Hematopoietic multipotent progenitor cell treated with erythropoietin and hydrocortisone succinate and interleukin-3 and kit ligand, for 6 days (in vitro differentiated cells): ENCODE measurements at places on chromosomes 7 and 10.
A peak's percentile ranks its signal among the peaks of the same experiment; 100 is the strongest.

GRCh38 chr10:1036341-1036791, 10.7 kb upstream of the IDI2 start:
- no peak for DNase-seq

DNA sequence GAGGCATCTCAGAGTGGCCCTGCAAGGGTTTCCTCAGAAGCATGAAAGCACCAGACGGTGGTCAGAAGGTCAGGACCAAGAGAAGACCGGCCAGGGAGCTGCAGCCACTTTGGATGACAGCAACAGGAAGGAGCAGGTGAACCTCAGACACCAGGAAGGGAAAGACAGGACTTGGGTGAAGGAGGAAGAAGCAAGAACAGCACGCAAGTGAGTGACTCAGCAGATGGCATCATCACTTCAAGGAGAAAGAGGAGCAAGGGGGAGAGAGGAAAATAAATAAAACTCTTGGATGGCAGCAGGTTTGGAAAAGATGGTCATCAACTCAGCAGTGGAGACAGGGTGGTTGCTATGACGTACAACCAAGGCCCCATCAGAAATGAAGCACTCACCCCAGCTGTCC, 31.6 kb downstream of the NCAPG2 start:
- DNase-seq, result no peak

DNA sequence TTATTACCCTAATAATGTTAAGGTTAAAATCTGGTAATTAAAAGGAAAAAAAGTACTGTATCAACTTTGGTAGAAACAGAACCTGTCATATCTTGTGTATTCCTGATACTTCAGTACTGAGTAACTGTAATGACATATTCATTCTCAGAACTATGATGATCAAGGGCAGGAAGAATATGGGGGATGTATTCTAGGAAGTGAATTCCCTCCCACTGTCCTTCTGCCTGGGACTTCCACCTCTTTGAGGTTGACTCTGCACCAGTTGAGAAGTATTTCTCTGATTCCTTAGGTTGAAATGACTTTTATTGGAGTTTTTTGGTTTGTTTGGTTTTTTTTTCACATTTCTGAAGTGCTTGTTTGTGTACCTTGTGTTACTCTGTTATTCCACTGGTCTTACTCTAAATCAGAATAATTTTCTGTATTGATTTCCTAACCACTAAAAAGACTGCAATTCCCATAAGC, 36.9 kb downstream of the WASL start:
- no peak for DNase-seq

DNA sequence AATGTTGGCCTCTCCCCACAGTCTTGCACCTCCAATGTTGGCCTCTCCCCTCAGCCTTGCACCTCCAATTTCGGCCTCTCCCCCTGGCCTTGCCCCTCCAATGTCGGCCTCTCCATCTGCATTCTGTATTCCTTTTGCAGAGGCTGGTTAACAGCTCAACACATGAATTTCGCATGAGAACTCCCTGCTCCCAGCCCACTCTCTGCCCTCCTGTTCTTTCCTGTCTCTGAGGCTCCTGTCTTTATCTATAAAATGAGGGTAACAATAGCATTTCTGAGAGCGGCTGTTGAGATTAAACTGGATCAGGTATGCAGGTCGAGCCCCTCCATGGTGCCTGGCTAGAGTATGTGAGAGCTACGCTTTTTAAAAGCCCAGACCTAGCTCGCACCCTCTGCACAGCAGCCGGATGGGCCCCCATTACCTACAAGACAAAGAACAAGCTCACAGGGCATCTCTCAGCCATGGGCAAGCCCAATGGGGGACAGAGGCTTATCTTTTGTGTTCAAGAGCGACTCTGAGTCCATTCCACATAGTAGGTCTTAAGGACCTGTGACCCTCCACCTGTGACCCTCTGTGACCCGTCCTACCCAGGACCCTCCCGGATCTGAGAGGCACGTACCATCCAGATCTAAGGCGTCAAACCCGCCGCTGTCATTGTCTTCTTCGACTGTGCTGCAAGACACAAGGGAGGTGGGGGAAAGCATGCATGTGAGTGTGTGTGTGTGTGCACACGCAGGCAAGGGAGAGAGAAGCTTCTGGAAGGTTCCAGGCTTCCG, 82.2 kb upstream of the GNA12 start:
- no peak for DNase-seq

GRCh38 chr10:21171197-21171935, 274.3 kb upstream of the NEBL start:
- DNase-seq, result peak; percentile 25

GRCh38 chr7:150447966-150448788, 2.3 kb upstream of the GIMAP8 start:
- no peak for DNase-seq

DNA sequence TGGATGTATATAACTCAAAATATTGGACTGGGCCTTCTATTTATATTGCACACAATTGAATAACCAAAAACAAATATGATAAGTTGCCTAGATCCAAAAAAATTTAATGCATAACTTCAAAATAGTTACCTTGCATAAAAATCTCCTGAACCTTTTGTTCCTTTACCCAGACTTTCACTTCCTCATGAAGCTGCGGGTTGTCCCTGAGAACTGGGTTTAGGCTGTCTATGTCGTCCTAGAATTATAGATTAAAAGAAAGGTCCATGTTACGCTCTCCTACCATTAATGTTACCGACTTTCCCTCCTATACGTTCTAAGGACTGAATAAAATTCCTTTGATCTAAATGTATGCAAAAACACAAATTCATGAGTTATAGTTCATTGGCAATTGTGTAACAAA, 86.6 kb downstream of the NRBF2 start:
- no peak for DNase-seq

DNA sequence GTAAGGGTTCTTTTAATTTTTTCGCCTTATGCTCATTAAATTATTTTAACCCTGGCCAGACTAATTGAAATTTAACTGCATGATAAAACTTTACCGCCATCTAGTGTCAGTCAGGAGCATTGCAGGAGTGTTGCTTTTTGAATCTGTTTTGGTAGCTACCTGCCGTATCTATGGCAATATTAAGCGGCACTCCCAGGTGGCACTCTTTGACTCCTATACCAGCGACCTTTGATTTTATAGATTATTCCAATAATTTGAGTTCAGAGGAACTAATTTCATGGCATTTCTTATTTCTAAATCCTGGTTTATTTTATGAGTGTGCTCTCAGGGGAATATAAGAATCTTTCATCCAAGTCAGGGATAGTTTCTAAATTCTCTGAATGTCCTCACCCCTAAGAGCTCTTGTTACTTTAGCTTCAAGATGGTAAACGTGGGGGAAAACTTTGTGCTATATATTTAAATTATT, 198.9 kb downstream of the REEP3 start:
- peak; percentile 74 for DNase-seq

- no peak for DNase-seq
Observed at GRCh38 chr7:70579397-70580097, 552.4 kb upstream of the GALNT17 start.

DNA sequence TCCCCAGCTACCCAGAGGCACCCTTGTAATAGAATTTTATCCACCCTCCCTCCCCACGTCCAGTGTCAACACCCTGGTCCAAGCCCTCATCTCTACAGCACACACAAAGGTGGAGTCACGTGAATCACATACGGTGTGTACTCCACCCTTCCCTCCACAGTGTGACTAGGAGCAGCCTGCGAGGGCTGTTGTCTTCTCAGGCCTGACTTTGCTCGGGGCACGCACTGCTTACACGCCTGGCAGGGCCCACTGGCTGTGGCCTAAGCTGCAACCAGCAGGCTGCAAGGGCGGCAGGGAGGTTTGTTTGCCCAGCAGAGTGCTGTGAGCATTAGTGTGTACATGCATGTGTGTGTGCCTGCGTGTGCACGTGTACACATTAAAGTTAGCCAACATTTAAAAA, 93.7 kb downstream of the COBL start:
- no peak for DNase-seq

- no peak for DNase-seq
Observed at GRCh38 chr10:98173260-98173659, 38.8 kb downstream of the R3HCC1L start.

DNA sequence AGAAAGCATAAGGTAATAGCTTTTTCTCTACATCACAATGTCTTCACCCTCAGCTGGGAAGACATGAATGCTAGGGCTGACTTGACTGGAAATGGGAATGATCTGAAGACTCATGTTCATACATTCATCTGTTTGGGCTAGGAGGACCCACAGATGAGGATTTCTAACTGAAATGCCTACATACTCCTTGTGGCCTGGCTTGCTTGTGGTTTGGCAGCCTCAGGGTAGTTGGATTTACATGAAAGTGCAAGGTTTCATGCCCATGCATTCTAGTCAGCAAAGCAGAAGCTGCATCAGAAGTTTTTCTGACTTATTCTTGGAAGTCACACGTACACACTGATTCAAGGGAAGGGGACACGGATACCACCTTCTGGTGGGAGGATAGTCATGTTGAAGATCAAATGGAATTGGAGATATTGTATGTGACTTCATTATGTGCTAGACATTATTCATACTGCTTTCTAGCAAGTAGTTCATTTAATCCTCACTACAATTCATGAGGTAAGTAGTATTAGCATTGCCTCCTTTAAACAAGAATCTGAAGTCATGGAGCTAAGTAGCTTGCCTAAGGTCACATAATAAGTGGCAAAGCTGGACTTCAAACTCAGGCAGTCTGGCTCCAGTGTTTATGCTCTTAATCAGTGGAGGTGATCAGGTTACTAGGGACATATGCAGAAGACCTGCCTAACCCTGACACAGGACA, 957.0 kb downstream of the LRMDA start:
- no peak for DNase-seq

DNA sequence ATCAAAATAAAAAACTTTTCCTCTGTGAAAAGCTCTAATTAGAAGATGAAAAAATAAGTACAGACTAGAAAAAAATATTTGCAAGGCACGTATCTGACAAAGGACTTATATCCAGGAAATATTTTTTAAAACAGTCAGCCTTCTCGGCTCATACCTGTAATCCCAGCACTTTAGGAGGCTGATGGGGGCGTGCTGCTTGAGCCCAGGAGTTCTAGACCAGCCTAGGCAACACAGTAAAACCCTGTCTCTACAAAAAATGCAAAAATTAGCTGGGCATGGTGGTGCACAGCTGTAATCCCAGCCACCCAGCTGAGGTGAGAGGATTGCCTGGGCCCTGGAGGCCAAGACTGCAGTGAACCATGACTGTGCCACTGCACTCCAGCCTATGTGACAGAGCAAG, 542.8 kb downstream of the PARD3 start:
- DNase-seq, result no peak

GRCh38 chr10:3898821-3899220, 113.8 kb upstream of the KLF6 start:
- no peak for DNase-seq

- DNase-seq, result no peak
Observed at GRCh38 chr7:126715076-126715475, 537.7 kb downstream of the GRM8 start.

DNA sequence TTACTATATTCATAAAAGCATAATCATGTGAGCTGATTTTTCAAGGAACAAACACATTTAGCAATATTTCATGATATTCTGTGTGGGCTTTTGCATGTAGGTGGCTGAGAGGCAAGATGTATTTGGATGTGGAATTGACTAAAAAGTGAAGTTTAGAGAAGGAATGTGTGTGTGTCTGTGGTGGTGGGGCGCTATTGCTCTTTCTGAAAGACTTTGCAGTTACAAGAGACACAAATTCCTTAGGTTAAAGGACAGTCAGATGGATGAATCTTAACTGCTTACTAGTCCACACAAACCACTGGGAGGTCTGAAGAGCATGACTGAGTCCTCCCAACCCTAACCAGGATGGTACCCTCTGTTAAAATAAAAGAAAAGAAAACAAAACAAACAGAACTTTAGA, 200.1 kb downstream of the SDHAF3 start:
- DNase-seq, result no peak

- no peak for DNase-seq
Observed at GRCh38 chr10:23075672-23076071, 19.7 kb upstream of the MSRB2 start.

GRCh38 chr10:42836771-42837468, 54.3 kb downstream of the BMS1 start:
- DNase-seq, result peak; percentile 64

- peak; percentile 57 for DNase-seq
Observed at GRCh38 chr7:5549096-5549763, 125.6 kb upstream of the TNRC18 start.

DNA sequence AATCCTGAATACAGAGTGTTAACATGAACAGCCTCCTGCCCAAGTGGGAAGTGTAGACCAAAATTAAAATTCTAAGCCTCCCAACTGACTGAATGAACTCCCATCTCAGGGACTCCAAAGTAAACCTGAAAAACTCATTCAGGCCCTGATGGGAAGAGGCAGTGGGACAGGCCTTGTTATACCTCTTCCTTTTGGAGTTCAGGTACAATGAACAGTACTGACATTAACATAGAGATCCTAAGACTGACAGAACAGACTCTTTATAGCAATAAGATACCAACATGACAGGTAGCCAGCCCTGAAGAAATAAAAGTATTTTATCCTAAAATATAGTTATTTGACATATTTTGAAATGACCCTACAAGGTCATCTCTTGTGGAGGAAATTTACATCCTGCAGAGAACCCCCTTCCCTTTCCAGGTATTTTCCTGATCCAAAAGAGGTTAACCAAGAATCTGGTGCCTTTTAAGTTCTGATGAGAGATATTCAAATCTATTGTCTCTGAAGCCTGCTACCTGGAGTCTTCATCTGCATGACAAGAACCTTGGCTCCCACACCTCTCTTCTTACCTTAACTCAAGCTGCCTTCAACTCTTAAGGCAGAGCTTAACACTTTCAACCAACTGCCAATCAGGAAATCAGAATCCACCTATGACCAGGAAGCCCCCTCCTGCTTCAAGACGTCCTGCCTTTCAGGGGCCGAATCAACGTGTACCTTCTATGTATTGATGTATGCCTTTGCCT, 103.3 kb upstream of the PFKP start:
- no peak for DNase-seq

DNA sequence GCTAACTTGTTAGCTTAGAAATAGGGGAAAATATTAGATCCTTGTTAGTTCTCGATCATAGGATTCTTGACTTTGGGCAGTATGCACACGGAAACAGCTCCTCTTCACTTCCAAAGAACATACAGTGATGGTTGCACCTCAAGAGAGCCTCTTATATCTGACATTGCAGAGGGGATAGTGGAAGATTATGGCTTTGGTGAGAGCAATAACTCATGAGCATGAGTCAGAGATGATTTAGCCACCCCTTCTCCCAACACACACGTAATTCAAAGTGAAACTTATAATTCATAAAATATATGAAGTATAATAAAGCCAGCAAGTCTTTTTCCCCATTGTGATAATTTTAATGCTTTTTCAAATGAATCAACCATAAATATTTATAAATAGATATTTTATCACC, 683.7 kb downstream of the POM121L12 start:
- no peak for DNase-seq
